ENCODE measurements at places on chromosomes 16 and 17.

- DNase-seq = peak; percentile 51
Observed at GRCh38 chr16:17555176-17555575, 84.4 kb upstream of the XYLT1 start.

DNA sequence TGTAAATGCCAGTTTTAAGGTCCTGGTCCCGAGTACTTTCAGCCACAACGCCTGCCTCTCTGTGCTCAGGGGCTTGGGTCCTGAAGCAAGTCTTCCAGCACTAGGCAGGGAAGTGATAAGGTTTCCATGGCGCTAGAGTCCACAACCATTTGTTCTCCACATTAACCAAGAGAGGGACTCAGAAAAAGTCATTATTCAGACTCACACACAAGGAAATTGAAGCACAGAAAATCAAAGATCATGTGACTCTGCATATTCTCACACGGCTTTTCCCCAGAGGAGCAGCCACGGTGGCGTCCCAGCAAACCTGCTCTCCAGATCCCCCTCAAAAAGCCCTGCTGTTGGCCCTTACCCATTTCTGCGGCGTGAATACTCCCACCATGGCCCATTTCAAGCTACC is 9.7 kb downstream of the ENPP7 start:
- peak; percentile 19 for DNase-seq

- no peak for DNase-seq
Observed at GRCh38 chr17:39051001-39051585, 83.9 kb upstream of the FBXO47 start.

GRCh38 chr16:50213939-50214519 is 52.3 kb upstream of the ADCY7 start:
- DNase-seq = no peak

GRCh38 chr17:31294820-31295488 is 2.1 kb downstream of the OMG start:
- peak; percentile 27 for DNase-seq

DNA sequence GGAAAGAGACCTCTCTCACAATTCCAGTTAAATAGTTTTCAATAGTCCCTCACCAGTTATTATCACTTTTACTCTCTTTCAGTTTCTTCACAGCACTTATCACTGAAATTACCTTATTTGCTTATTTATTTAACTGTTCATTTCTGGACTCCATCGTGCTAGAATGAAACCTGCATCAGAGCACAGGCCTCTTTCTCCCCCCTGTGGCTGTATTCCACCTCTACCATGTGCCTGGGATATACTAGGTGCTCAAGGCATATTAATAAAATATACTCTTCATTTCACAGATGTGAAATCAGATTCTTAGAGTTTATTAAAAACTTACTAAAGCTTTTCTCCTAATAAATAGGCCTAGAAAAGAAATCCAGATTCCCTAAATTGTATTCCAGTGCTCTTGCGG is 308.9 kb upstream of the MON1B start:
- no peak for DNase-seq

- peak; percentile 22 for DNase-seq
Observed at GRCh38 chr17:79842656-79843473, 3.6 kb upstream of the CBX4 start.

DNA sequence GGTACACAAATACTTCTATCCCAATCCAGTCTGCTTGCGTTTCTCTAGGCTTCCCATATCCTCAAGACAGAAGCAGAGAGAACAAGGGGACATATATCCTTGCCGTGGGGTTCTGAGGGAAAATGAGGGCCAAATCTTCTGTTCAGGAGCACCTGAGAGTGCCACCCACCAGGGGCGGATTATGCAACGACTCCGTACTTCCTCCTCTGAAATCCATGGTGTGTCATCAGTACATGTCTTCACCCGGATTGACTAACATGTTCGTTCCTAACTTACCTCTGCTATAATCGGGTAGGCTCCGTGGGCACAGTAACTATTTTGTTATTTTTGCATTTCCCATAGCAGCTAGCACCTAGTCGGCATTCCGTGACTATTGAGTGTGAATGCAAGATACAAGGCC is 7.8 kb upstream of the ZNF200 start:
- no peak for DNase-seq

DNA sequence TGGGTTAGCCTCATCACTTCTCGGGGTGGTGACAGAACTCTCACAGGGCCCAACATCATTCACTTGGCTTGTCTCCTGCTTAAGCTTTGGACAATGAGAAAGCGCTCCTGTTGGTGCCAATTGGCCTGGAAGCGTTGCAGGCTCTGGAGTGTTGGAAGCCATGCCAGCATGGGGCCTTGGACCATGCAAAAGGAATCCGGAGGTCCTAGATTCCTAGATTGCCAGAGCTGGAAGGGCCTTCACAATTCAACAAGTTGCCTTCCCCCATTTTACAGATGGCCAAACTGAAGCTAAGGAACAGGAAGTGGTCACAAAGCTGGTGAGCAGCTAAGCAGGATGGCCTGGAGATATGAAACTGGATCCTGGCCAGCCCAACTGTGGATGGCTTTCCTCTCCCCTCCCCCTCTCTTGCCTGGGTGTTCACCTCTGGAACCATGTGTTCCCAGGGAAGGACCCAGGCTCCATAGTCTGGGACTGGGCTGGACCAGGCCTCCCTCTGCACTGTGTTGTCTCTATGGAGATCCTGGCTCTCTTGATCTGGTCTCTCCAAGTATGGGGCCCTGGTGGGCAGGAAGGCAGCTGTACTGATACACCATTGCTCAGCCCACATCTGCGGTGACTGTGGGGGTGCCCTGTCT is 6.0 kb upstream of the IGFBP4 start:
- peak; percentile 27 for DNase-seq

- no peak for DNase-seq
Observed at GRCh38 chr17:50905460-50905803, 39.3 kb upstream of the TOB1 start.

GRCh38 chr16:79995315-79995714 is 394.8 kb upstream of the MAF start:
- no peak for DNase-seq

- no peak for DNase-seq
Observed at GRCh38 chr17:31236712-31237111, 60.3 kb downstream of the OMG start.

- DNase-seq = peak; percentile 53
Observed at GRCh38 chr16:64791756-64792155, 330.1 kb downstream of the CDH11 start.

DNA sequence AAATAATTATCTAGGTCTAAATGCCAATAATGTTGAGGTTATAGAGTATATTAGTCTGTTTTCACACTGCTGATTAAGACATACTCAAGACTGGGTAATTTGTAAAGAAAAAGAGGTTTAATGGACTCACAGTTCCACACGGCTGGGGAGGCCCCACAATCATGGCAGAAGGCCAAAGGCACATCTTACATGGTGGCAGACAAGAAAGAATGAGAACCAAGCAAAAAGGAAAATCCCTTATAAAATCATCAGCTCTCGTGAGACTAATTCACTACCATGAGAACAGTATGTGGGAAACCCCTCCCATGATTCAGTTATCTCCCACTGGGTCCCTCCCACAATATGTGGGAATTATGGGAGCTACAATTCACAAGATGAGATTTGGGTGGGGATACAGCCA is 2.9 kb upstream of the KATNB1 start:
- DNase-seq = no peak

- no peak for DNase-seq
Observed at GRCh38 chr16:60127196-60127595, 1393.1 kb upstream of the GOT2 start.
